ENCODE measurements at places on chromosomes 11 and 22.

DNA sequence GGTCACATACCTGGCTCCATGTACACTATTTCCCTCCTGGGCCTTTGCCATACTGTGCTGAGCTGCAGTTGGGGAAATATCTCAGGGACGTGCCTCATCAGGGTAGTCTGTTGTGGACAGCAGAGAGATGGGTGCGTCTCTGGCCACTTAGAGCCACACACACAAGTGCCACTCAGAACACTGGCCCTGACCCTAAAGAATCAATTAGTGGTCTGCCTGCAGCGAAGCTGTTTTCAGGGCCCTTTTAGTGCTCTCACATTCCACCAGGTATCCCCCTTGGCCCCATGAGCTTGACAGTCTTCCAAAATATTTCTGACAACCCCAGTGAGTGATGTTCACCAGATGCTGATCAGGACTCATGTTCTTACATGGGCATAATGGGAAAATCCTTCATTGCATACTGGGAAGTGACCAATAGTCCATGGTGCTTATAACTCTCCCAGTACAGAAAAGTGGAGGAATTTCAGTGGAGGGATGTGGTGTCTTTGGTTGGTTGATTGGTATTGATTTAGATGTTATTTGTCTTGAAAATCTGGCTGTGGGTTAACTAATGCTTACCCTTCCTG lies 66.1 kb downstream of the ME3 start:
- DNase-seq: no peak

GRCh38 chr11:45500451-45500850 lies 165.0 kb downstream of the CHST1 start:
- no peak for DNase-seq

DNA sequence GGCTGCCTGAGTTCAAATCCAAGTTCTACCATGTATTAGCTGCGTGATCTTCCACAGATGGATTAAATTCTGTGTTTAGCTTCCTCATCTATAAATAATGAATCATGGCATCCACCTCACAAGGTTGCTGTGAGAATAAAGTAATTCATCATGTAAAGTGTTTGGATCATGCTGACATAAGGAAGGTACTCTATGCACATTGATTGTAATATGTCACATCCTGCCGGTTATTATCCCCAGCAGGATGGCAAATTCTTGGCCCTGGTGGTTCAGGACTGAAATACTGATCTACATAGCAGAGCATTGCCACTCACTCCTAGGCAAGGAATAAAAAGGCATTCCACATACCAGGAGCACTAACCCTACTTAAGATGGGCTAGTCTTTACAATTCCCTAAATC lies 40.8 kb downstream of the LGR4 start:
- DNase-seq: no peak

GRCh38 chr11:116421529-116422185 lies 351.1 kb downstream of the BUD13 start:
- DNase-seq: no peak

- no peak for DNase-seq
Observed at GRCh38 chr22:23787910-23788309, 1.1 kb downstream of the SMARCB1 start.

GRCh38 chr11:62256281-62256680 lies 13.7 kb upstream of the SCGB2A2 start:
- DNase-seq: no peak

- no peak for DNase-seq
Observed at GRCh38 chr11:126352934-126353801, 2.3 kb upstream of the ST3GAL4 start.

GRCh38 chr22:39266398-39267030 lies 21.7 kb upstream of the PDGFB start:
- no peak for DNase-seq

DNA sequence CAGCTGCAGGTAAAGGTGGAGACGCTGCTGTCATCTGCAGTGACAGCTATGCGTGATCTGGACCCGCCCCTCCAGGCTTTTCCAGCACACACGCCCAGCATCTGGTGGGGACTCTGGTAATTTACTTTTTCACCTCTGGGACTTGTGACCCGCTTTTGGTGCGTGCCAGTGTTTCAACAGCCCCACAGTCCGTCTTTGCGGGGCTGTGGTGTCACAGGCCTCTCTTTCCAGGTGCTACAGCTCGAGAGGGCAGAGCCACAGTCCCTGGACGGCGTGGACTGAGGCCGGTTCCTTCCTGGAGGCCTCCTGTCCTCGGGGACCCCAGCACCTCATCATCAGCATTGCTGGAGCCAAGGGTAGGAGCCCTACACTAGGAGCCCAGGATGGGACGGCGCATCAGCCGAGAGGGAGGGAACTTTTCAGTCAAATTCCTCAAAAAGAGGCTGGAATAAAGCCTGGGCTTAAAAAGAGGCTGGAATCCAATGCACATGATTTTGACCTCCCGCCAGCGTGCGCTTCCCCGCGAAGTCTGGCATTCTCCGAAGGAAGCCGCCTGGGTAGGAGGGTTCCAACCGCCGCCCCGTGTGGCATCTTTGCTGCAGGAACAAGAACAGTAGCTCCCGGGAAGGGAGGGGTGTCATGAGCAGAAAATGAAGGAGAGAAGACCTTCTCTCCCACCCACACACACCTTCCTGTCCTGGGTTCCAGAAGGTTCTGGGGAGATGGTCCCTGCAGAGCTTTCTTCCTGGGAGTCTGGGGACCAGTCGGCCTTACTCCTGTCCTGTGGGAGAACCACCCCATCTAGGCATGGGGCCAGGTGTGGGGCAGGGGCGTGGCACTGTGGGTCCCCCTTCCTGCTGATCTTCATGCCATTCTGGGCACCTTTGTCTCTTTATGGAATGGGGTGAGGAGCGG lies 25.7 kb upstream of the KRTAP5-7 start:
- DNase-seq: no peak

DNA sequence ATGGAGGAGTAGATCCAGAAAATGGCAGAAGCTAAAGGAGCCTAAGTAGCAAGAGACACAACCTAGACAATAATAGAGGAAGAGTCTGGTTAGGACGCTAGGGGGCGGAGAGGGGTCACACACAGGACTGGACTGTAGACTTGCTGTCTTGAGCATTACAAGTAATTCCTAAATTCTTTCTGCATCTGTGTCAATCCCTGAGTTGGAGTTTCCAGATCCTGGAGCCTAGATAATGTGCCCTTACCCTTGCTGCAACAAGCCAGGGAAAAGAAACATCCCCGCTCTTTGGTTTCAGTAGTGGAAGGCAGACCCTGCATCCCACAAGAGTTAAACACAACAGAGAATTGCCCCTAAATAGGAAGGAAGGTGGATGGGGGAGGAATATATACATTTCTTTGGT lies 14.9 kb upstream of the CCDC73 start:
- peak; percentile 34 for DNase-seq

- DNase-seq: no peak
Observed at GRCh38 chr11:116909245-116909644, 71.8 kb upstream of the APOA1 start.

- DNase-seq: no peak
Observed at GRCh38 chr22:47051441-47052071, 289.1 kb downstream of the TBC1D22A start.

DNA sequence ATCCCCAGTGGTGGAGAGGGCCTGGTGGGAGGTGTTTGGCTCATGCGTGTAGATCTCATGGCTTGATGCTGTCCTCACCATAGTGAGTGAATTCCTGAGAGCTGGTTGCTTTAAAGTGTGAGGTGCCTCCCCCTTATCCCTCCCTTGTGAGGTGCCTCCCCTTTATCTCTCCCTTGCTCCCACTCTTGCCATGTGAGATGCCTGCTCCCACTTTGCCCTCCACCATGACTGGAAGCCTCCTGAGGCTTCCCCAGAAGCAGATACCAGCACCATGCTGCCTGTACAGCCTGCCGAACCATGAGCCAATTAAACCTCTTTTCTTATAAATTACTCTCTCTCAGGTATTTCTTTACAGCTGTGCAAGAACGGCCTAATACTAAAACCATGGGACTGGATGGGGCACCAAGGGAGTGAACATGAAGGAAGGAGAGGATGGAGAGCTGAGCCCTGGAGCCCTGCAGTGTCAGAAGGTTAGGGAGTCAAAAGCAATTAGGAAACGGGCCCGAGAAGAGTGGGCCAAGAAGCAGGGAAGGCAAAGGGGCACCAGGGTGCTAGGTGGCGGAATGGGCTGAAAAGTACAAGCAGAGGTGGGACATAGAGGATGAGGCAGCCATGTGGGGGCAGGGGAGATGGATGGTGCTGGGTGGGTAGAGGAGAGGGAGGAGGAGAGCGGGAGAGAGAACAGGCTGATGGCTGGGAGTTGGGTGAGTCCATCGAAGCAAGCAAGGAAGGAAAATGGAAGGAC lies 9.4 kb downstream of the IFITM10 start:
- no peak for DNase-seq

GRCh38 chr11:61380884-61381283 lies 11.5 kb upstream of the TMEM216 start:
- DNase-seq: no peak

GRCh38 chr11:11725438-11725837 lies 103.6 kb upstream of the GALNT18 start:
- no peak for DNase-seq

GRCh38 chr11:58061813-58062212 lies 31.1 kb downstream of the OR6Q1 start:
- DNase-seq: no peak

Data from CD4-positive, alpha-beta T cell treated with Interleukin-2 at 100 ng/mL for 4 hours (primary cell).